DND-41 (cell line): ENCODE measurements at places on chromosomes 4 and X.

- no peak for DNase-seq
- H3K4me1 ChIP-seq = no peaks in the 10 kb centered on the region
- no peak overlapping the region for H3K4me3 ChIP-seq
- peaks cover 65% of the 10 kb centered on the region for H3K36me3 ChIP-seq
- no peaks in the 10 kb centered on the region for H3K27me3 ChIP-seq
- no peak overlapping the region for H3K27ac ChIP-seq
These were observed 53.7 kb downstream of the THAP9 start for GRCh38 chr4:82954212-82954611.

DNA sequence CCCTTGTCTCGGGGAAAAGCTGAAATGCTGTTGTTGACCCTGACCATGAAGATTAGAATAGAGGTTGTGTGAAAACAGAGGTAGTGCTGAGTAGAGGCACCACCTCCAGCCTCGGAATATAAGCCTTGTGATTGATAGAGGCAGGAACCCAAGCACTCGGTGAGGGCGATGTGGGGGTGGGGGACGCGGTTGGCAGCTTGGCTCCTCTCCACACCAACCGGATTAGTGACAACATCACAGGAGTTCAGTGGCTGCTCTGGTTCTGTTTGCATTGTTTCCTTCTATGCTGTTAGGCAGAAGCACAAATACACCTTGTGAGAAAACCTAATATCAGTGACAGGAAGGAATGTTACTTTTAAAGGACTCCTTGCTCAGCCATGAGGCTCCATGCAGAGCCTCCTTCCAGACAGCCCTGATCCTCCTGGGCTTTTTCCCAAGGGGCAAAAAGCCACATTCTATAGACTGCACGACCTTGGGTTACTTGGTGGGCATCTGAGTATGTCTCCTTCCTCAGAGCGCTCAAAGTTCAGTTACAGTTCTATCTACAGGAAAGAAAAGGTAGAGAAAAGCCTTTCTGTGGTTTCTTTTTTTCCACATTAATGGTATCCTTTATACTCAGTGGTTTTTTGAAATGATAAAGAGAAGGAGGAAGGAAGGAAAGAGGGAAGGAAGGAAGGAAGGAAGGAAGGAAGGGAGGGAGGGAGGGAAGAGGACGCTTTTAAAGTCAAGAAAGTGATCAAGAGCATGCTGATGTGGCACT lies 150.4 kb upstream of the NOCT start:
- H3K4me1 ChIP-seq = no peaks in the 10 kb centered on the region
- H3K4me3 ChIP-seq = no peak overlapping the region
- no peak for DNase-seq
- H3K27me3 ChIP-seq = no peaks in the 10 kb centered on the region
- no peak overlapping the region for H3K27ac ChIP-seq

- H3K36me3 ChIP-seq = no peaks in the 10 kb centered on the region
- no peaks in the 10 kb centered on the region for H3K4me1 ChIP-seq
- no peak overlapping the region for H3K27ac ChIP-seq
- H3K4me3 ChIP-seq = no peak overlapping the region
- no peaks in the 10 kb centered on the region for H3K27me3 ChIP-seq
These were observed 15.5 kb downstream of the FRMPD4 start for GRCh38 chrX:12153741-12154140.

DNA sequence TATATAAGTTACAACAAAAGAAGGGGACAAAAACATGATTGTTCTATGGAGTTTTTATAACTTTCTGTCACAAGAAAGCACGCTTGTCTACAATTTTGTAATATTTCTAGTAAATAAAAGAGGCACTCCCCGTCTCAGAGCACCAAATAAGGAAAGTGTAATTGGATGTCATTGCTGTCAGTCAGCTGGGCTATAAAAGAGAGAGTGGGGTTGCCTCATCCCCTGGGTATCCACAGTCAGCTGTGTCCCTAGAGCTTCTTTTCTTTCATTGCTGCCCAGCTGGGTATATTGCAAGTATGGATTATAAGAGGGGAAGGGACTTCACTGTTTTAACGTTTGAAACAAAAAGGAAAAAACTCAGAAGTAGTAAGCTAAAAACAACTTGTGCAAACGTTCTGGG lies 61.3 kb downstream of the NPNT start:
- no peak overlapping the region for H3K4me3 ChIP-seq
- no peaks in the 10 kb centered on the region for H3K36me3 ChIP-seq
- no peaks in the 10 kb centered on the region for H3K4me1 ChIP-seq
- peaks cover 3% of the 10 kb centered on the region for H3K27me3 ChIP-seq

DNA sequence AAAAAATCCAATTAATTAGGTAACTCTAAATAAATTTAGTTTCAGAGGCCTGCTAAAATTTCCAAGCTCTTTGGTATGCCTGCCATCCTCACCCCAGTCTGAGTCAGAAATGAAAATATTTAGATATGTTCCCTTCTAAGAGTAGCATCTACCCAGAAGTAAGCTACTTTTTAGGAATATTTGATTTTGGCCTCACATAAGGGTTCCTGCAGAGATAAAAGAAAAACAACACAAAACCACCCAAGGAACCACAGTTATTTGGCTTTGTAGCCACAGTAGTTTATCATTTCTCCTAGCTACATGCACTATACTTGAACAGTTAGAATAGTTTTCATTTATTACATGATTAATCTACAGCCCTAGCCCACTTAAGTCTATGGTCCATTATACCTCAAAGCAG lies 192.6 kb upstream of the FAM241A start:
- H3K36me3 ChIP-seq = no peaks in the 10 kb centered on the region
- no peak overlapping the region for H3K27ac ChIP-seq
- no peaks in the 10 kb centered on the region for H3K4me1 ChIP-seq
- H3K27me3 ChIP-seq = no peaks in the 10 kb centered on the region

GRCh38 chrX:19514791-19515614 lies at the start of gene MAP3K15:
MAP3K15 (minus strand) TSS chrX:19515508; CDS start chrX:19515261, 247 bp downstream.
- H3K4me3 ChIP-seq = no peak within 1 kb of the TSS
- no peak for DNase-seq

GRCh38 chrX:153938226-153938786 lies 3.5 kb upstream of the NAA10 start:
- H3K27ac ChIP-seq = no peak overlapping the region
- H3K4me3 ChIP-seq = no peak overlapping the region
- H3K27me3 ChIP-seq = no peaks in the 10 kb centered on the region
- H3K36me3 ChIP-seq = 0 out of 2 replicates have a peak, but pooled peaks cover under 1% of the 10 kb centered on the region
- no peak for DNase-seq

DNA sequence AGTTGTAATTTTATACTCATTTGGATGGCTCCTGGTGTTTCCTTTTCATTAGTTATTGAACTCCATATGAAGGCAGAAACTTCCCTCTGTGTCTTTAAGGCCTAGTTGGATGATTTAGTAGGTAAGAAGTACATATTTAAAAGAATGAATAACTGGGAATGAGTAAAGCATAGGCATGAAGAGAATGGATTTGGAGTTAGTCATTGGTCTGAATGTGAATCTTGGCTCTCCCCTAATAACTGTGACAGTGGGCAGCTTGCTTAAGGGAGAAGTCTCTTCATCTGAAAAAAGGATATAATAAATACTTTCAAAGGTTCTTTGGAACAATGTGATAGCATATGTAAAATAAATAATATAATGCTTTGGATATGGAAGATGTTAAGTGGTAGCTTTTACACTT lies 13.2 kb downstream of the SNX25 start:
- no peak overlapping the region for H3K27ac ChIP-seq
- H3K4me1 ChIP-seq = no peaks in the 10 kb centered on the region
- H3K27me3 ChIP-seq = peaks cover 3% of the 10 kb centered on the region
- H3K4me3 ChIP-seq = no peak overlapping the region
- no peak for DNase-seq

DNA sequence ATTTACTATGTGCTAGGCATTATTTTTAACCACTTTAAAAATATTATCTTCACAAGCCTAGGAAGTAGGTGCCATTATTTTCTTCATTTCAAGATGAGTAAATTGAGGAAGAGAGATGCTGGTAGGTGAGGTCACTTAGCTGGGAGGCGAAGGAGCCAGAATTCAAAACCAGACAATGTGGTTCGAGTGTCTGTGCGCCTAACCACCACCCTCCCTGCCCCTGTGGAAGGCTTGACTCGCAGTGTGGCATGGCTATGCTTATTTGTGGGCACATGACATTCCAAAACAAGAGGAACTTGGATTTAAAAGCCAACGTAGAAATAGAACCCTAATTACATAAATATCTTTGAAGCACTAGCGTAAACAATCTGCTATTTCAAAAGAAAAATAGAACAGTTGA lies 226.6 kb upstream of the PITX2 start:
- H3K27ac ChIP-seq = no peak overlapping the region
- no peaks in the 10 kb centered on the region for H3K4me1 ChIP-seq
- no peaks in the 10 kb centered on the region for H3K27me3 ChIP-seq
- H3K4me3 ChIP-seq = no peak overlapping the region
